ENCODE measurements at places on chromosomes 7 and 10.
A peak's percentile ranks its signal among the peaks of the same experiment; 100 is the strongest.

GRCh38 chr7:100465702-100466311 is 1.7 kb upstream of the SPACDR start:
- no peak for DNase-seq

DNA sequence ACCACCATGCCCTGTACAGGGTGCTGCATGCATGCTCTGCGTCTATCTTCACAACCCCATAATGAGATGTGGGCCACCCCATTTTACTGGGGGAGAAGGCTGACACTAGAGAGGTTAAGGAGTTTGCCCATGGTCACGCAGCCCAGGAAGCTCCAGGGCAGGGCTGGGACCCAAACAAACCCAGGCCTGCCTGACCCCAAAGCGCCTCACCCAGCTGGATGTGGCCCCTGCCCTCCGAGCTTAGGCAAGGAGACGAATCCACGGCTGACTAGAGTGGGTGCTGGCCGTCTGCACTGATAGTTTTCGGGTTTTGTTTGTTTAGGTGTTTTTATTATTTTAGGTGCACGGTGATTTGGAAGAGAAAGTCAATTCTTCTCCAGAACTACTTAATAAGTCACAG is 65.7 kb downstream of the CHST15 start:
- no peak for DNase-seq

GRCh38 chr7:39075210-39075609 is 97.5 kb downstream of the POU6F2 start:
- no peak for DNase-seq

- DNase-seq = no peak
These were observed 10.4 kb upstream of the GSAP start for GRCh38 chr7:77426521-77427051.

GRCh38 chr7:100545360-100546128 is 6.5 kb downstream of the AGFG2 start:
- peak; percentile 88 for DNase-seq

DNA sequence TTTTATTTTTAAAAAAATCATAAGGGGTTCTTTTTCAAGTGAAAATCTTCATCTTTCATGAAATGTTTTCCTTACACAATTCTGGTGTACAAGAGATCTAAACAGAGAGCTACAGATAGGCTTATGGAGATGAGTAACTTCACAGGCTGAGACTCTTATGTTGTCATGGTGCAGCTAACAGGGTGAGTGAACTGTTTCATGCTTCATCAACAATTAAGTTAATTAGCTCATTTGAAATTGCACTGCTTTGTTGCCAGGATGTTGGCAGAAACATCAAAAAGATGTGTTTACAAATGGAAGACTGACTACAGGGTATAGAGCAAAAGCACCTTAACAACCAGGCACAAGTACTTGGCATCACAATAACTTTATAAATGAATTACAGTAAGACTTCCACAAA is 230.8 kb downstream of the FOXP2 start:
- DNase-seq = no peak

DNA sequence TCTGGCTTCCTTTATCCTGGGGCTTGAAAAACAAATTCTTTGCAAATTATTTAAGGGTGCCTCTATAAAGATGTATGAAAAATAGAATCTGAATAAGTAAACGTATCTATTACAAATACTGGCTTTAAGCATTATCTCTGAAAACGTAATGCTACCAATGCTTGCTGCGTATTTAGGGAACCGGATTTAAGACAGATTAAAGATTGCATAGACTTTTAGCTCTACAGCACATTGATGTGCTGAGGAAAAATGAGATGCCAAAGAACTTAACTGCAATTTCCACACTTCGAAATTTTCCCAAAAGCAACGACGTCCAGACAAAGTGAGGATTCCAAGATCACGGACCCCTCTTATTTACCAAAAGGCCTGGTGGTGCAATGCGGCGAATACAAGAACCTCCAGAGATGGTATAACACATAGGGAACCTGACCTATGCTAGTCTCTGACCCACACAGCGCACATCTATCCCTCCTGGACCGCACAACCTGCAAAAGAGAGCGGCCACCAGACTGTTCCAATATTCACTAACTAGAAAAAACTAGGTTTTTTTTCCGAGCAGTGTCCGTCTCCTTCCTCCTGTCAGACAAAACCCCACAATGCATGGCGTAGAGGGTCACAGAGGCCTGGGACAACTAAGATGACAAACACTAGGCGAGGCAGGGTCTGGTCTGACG is 34.3 kb upstream of the PHF14 start:
- DNase-seq = no peak

- DNase-seq = no peak
These were observed 45.3 kb downstream of the TSPAN15 start for GRCh38 chr10:69496352-69497230.

DNA sequence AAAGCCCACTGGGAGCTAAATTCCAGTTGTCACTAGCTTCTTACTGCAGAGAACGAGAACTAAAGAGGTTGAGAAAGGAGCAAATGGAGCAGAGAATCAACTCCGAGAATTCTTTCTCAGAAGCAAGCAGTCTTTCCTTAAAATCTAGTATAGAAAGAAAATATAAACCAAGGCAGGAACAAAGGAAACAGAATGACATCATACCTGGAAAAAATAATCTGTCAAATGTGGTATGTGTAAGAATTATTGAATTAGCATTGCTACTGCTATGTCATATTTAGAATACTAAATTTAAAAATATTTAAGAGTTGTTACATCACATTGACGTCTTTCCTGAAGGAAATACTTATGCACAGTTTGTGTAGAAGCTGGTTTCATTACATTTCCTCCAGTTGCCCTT is 4.3 kb downstream of the SLF2 start:
- no peak for DNase-seq

GRCh38 chr7:123096434-123096833 is 100.9 kb upstream of the TAS2R16 start:
- DNase-seq = no peak

DNA sequence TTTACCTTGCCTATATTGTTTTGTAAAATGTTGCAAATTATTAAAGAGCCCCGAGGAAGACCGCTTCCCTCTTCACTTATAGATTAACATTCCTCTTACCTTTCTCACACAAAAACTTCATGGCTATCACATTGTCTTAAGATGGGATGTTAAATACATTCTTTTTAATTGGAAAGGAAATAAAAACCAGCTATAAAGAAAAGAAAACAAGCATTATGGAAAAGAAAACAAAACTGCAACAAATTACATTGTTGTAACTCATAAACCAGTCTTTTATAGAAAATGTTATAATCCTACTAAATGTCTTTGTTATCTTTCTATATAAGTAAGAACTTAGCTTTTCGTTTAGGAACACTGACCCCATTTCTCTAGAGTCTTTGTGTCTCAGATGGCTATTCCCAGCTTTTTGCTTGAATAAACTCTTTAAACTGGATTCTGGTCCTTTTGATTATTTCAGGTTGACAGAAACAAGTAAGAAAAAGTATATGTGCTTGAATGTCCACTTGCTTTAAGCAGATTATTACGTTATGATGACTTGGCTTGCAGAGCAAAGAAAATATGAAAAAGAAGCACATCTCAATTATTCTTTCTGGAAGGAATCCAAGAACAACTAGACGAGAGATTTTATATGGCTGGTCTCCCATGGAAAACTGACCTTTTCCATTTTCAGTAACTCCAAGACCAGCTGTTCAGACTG is 128.2 kb downstream of the AKR1D1 start:
- no peak for DNase-seq

- DNase-seq = no peak
These were observed 405.7 kb downstream of the INHBA start for GRCh38 chr7:41297166-41297565.

GRCh38 chr10:6108631-6109443 is 20.0 kb downstream of the RBM17 start:
- peak; percentile 20 for DNase-seq

- peak; percentile 27 for DNase-seq
These were observed 87.8 kb downstream of the CHRM2 start for GRCh38 chr7:136956232-136956631.

- no peak for DNase-seq
These were observed 591 bp downstream of the UBE2H start for GRCh38 chr7:129952086-129952652.

DNA sequence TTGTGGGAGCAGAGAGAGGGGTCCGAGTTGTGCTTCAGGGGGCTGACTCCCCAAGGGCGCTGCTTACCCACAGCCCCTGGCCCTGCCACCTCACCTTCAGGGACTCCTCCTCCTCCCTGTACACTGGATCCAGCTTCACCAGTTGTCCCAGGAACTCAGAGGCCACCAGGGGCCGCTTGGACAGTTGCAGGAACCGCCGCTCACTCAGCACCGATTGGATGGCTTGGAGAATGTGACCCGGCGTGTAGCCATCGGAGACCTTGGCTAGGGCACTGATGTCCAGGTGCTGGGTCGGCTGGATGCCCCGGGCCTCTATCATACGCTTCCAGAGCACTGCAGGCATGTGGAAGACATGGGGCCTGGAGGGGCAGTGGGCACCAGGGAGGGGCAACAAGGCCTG is 4.5 kb upstream of the ASB10 start:
- no peak for DNase-seq

GRCh38 chr10:55500931-55501559 is 700.0 kb upstream of the PCDH15 start:
- peak; percentile 15 for DNase-seq

DNA sequence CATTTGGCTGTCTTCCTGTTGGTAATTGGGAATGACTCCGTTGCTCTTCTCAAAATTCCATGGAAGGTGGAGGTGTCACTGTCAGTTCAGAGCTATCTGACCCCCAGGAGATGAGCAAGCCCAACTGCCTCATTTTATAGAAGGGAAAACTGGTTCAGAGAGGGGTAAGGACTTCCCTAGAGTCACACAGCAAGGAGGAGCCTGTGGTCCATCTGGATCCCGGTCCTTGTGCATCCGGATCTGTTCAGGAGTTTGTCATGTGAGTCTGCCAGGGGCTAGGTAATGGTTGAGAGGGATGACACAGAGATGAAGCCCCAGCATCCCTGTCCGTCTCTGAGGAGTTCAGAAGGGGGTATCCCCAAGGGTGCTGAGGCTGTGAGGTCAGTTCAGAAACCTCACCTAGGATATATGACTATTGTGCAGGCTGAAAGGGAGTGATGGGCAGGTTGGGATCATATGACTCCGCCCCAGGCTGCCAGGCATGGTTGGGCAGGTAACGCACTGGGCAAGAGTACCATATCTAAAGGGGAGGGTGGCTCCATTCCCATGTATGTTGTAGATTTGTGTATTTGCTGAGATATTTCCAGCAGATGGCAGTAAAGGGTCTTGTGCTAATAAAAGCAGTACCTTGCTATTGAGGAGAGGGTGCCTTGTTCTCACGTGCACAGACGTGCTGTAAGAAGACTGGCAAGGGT is 16.0 kb upstream of the SLC29A3 start:
- peak; percentile 24 for DNase-seq

DNA sequence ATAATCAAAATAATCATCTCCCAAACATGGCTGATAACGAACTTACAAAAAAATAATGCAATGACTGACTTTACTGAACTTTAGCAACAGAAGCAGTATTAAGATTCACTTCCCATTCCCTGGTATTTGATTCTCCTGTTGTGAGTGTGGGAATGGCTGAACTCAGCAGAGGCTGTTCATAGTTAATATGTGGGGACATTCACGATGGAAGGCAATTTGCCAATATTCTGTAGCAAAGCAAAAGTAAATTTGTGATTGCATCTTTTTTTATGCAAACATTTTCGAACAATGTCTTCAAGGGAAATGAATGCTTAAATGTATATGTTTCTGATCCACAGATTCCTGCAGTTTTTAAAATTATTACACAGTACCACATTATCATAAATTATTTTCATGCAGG is 431.7 kb upstream of the KLF6 start:
- DNase-seq = no peak

- no peak for DNase-seq
These were observed 178.4 kb downstream of the ARHGAP12 start for GRCh38 chr10:31749981-31750840.

DNA sequence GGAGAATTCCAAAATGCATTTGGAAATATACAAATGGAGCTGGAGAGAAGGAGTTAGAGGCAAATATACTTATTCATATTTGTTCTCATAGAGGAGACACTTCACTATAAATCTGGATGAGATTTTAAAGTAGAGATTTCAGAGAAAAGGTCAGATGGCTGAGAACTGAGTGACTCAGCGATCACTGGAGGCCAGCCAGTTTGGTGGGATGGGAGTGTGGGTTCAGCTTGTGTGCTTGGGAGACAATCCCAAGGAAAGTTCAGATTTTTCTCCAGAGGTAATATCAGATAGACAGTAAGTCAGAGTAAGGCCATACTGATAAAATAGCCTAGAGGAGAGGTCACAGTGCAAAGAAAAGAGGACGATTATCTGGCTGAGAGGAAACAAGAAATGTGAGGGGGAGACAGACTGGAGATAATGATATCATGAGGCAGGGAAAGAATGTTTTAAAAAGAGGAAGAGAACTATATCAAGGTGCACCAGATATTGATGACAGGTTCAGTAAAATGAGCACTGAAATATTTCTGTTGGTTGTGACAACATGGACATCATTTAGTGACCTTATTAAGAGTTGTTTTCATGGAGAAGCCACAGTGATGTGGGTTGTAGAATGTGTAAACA is 67.0 kb downstream of the MDFIC start:
- no peak for DNase-seq

DNA sequence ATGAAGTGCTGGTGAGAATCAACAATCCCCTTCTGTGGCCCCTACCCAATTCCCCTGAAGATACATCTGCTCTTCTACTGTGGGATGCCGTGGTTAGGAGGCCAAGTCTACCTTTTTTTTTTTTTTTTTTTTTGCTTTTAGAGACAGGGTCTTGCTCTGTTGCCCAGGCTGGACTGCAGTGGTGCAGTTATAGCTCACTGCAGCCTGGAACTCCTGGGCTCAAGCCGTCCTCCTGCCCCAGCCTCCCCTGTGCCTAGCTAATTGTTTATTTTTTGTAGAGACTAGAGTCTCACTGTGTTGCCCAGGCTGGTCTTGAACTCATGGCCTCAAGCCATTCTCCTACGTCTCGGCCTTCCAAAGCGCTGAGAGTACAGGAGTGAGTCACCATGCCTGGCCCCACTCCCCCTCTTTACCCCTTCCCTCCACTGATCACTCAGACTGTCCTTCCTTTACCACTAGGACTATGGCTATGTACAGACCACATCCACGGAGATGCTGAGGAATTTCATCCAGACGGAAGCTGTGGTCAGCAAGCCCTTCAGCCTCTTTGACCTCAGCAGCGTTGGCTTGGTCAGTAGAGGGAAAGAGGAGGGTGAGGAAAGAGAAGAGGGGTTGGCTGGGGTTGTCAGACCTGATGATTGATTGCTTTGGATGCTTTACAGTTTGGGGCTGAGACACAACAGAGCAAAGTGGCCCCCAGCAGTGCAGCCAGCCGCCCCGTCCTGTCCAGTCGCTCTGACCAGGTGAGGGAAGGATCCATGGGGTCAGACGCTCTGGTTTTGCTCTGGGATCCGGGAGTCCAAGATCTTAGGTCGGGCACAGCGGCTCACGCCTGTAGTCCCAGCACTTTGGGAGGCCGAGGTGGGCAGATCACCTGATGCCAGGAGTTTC is 1.8 kb downstream of the AP4M1 start:
- DNase-seq = no peak

- DNase-seq = no peak
These were observed 103.5 kb downstream of the SND1 start for GRCh38 chr7:127755521-127755920.

Measured in Panc1 (cell line).